GM20000 (cell line): ENCODE measurements at places on chromosomes 4 and X.

DNA sequence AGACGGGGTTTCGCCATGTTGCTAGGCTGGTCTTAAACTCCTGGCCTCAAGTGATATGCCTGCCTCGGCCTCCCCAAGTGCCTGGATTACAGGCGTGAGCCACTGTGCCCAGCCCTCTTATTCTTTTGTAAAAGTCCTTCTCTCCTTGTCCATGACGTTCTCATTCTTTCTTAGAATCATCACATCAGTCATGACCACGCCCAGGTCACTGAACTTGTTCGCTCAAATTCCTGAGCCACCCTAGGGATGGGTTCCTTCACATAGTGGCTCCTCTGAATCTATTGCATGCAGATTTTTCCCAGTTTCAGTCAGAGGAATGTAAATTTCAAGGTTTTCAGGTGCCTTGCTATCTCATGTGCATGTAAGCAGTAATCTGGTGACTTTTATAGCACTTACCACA lies 15.7 kb downstream of the JADE1 start:
- no peak for DNase-seq

DNA sequence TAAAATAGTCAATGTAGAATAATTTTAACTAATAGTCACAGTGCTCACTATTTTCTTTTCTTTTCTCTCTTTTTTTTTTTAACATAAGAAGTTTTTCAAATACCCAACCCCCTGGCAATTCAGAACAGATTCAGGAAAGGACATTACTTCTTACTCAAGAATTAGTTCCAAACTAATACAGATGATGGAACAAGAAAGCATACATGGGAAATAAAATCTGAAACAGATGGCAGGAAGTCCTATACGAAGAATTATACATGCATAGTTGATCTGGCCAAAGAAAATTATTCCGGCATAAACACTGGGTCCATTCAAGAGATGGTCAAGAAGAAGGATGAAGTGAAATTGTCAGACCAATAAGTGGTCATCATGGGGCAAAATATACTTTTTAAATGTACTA lies 614.4 kb upstream of the INTU start:
- DNase-seq, result no peak

DNA sequence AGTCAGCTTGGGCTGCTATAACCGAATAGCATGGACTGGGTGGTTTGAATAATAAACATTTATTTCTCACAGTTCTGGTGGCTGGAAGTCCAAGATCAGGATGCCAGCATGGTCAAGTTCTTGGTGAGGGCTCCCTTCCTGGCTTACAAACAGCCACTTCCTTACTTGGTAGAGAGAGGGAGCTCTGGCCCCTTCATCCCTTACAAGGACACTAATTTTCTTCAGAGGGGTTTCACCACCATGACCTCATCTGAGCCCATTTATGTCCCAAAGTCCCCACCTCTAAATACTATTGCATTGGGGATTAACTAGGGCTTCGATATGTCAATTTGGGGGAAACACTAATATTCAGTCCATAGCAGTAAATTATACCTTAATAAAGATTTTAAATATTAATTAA lies 61.8 kb downstream of the CLNK start:
- DNase-seq, result peak; percentile 44

DNA sequence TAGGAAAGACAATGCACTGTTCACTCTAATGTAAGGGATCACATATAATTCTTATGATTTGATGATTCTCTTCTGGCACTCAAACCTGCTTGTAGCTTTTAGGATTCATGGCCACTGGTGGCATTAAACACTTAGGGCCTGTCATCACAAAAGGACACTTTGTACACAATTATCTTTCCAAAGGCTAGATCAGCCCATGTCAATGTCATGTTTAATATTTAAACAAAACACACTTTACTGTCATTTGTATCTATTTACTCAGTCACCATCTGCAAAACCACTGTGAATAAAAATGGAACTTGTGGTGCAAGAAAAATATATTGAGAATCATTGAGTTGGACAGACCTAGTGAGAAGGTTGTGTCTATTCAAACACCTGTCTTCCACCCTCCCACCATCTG lies 83.6 kb upstream of the TTC29 start:
- DNase-seq, result no peak

GRCh38 chr4:109994415-109994827 lies 81.7 kb downstream of the EGF start:
- DNase-seq, result peak; percentile 40

DNA sequence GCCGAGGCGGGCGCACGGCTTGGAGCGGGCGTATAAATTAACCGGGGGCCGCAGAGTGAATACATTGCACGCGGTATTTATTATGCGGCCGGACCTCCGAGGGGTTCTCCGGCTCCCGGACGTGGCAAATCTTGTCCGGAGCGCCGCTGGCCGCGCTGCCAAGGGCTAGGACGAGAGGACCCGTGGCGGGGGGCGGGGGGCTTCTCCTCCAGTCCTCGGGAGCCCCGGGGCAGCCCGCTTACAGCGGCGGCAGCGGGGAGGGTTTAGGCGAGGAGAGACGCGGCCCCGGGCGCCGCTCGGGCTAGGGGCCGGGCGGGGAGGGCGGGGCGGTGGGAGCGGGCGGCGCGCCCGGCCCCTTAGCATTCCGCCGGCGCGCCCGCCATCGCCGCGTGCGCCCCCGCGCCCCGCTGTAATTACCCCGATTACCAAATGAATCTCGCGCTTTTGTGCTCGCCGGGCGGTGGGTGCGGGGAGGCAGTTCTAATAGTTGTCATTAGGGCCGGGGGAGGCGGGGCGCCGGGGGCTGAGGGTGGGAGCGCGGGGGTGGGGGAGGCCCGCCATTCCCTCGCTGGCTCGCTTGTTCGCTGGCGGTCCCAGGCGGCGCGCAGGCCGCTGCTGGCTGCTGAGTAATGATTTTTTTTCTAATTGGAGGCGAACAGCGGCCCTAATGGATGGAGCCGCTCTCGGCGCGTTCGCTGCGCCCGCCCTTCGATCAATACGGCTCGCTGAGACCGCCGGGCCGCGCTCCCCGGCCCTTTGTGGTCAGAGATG lies 276.6 kb downstream of the BCOR start:
- peak; percentile 65 for DNase-seq

DNA sequence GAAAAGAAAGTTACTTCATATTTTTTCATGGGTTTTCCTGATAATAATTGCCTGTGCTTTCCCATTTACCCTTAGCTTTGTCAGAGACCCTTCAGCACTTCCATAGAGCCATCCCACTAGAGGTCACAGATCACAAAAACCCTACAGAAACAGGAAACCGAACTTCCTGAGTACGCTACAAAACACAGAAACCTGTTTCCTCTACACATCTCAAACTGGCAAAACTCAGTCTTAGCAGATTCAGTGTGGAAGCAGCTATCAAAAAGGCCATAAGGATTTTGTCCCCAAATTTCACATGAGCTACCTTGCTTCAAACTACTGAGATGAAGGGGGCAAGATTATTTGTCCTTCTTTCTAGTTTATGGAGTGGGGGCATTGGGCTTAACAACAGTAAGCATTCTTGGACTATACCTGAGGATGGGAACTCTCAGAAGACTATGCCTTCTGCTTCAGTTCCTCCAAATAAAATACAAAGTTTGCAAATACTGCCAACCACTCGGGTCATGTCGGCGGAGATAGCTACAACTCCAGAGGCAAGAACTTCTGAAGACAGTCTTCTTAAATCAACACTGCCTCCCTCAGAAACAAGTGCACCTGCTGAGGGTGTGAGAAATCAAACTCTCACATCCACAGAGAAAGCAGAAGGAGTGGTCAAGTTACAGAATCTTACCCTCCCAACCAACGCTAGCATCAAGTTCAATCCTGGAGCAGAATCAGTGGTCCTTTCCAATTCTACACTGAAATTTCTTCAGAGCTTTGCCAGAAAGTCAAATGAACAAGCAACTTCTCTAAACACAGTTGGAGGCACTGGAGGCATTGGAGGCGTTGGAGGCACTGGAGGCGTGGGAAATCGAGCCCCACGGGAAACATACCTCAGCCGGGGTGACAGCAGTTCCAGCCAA lies at the start of gene MMRN1:
Gene MMRN1 (plus strand): TSS at position 206 of the 902 bp plus-strand sequence. CDS start 118 bp downstream, at position 324.
- DNase-seq, result peak; percentile 26

DNA sequence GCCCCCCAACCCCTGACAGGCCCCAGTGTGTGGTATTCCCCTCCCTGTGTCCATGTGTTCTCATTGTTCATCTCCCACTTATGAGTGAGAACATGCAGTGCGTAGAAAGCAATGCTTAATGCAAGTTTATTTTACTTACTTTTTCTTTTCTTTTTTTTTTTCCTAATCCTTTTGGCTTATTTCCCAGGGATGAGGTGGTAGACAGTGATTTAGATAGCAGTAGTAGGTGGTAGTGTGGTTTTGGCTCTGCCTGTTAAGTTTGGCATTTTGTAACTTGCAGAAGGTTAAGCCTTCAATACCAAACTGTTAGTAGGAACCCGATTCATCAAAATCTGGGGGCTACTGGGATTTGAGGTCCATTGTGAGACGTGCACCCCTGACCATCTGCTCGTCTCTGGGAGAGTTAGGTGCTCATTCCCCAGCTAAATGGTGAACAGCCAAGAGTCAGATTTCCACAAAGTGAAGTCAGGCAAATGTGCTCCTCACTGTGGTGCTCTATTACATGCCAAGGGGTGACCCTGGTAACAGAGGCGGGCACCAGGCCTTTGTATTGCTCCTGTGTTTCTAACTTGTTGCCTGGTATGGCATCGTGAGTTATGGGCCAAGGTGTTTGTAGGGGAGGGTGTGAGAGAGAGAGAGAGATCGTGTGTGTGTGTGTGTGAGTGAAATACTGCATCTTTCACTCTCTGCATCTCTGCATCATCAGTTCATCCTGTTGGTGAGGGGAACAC lies 70.3 kb downstream of the PHOX2B start:
- no peak for DNase-seq

DNA sequence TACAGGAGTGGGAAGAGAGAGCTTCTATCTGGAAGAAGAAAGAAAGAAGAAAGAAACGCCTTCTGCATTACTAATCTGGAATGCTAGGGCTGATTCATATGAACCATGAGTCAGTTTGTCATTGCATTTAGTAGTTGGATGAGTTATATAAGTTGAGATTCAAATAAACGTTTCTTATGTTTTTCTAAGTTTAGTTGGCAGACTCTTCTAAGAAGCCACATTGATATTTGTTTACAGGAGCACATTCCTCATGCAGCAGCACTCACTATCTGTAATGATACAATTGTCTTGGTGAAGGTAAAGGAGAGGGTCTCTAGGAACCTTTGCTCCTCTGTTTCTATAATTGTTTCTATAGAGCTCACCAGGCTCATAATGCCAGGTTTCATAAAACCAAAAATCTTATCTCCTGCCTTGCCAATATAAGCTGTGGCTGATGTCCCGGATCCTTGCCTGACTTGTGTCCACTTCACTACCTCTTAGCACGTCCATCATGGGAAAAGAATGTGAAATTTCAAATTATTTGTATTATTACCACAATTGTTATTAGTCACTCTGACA lies 39.5 kb downstream of the HOPX start:
- DNase-seq, result no peak

- no peak for DNase-seq
These were observed 11.4 kb upstream of the TAPT1 start for GRCh38 chr4:16237715-16238114.

- peak; percentile 72 for DNase-seq
These were observed 968 bp upstream of the NELFA start for GRCh38 chr4:2009651-2010233.

DNA sequence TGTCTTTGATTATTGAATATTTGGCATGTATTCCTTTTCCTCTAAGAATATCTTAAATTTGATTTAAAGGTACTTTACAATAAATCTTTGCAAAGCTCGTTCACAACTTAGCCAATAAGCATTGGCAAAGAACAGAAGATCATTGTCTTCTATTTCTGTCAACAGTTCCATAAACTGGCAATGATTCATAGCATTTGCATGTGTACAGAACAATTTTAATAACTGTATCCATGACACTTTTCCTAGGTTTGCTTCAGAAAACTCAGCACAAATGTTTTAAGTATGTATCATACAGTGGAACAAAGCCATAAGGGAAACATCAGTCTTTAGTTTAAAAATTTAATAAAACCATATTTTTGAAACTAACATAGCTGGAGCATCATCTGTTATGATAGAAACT lies 462.7 kb upstream of the RPS6KA3 start:
- no peak for DNase-seq

DNA sequence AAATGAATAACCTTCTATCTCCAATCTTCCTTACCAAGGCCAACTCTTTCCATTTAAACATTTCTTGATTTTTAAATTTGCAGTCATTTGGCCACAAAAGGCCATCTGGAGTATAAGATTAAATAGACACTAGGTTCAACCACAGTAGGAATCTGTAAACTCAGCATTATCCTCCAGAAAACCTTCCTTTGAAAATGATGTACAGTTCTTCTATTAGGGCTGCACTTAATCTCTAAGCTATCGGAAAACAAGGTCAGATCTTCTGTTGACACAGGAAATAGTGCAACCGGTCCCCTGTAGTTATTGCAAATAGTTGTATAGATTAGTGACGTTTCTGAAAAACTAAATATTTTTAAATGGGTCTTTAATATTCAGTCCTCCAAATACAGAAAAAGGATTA lies 359.0 kb upstream of the ATOH1 start:
- no peak for DNase-seq
